Stimulated activated naive CD8-positive, alpha-beta T cell treated with anti-CD3 and anti-CD28 coated beads, Interleukin-15, Interleukin-2, amounts not matched to agents 100 U/mL and 50 U/mL, for 24 hours (primary cell): ENCODE measurements at places on chromosomes 11 and 22.
A peak's percentile ranks its signal among the peaks of the same experiment; 100 is the strongest.

DNA sequence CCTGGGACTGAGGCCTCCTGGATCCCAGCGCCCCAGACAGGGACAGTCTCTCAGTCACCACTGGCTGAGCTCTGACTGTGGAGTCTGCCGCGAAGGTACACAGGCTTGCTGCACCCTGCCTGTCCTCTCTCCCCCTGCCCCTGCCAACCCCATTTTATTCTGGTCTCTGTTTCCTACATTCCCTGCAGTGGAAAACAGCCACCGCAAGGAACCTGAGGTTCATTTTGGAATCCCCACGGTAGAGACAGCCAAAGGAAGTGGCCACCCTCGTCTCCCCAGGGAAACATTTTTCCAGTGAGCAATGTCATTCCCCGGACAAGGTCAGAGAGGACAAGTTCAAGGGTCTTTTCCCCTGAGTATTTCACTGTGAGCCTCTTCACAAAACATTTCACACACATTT is 56.6 kb downstream of the FBXO7 start:
- no peak for DNase-seq

DNA sequence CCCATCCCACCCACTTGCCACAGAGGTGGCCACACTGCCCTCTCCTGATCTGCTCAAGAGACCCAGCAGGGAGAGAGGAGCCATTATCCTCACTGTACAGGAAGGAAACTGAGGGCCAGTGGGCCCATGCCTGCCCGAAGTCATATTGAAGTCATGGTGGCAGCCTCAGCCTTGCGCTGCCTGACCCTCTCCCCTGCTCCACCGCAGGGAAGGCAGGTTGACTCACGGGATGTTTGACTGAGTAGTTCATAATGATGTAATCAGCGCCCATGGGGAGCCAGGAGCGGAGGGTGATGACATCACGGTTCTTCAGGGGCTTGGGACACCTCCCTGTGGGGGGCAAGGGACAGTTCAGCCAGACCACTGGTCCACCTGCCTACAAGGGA is 6.1 kb upstream of the ARAP1 start:
- no peak for DNase-seq

GRCh38 chr22:27918341-27919221 is 475 bp downstream of the PITPNB start:
- peak; percentile 73 for DNase-seq

DNA sequence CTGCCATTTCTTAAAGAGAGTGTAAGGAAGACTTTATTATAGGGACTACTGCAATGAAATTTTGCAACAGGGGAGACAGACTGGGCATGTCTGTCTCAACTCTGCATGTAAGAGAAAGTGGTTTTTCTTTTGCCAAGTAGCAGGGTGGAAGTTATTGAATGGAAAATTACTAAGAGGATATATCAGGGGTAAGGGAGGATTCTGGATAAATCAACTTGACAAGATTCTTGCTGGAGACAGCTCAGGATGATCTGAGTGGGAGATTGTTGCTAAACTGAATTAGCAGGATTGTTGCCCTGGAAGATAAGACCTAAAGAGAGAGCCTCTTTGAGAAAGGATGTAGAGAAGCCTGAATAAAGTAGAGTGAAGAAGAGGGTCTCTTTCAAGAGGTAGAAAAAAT is 145.8 kb downstream of the LUZP2 start:
- DNase-seq = no peak

DNA sequence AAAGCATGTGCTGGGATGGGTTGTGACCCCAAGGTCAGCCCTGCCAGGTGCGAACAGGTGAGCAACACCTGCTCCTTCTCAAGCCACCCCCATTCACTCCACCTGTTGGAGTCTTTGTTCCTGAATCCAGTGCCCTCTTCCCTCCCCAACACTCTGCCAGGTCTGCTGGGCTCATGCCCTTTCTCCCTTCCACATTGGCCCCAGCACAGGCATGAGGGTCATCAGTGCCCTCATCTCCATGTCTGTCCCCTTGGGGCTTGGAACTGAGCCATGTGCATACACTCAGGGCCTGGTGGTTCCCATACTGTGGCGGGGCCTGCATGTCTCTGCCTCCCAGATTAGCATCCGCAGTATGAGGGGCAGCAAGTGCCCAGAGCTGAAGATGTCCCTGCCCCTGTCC is 19.1 kb downstream of the RFPL2 start:
- no peak for DNase-seq

DNA sequence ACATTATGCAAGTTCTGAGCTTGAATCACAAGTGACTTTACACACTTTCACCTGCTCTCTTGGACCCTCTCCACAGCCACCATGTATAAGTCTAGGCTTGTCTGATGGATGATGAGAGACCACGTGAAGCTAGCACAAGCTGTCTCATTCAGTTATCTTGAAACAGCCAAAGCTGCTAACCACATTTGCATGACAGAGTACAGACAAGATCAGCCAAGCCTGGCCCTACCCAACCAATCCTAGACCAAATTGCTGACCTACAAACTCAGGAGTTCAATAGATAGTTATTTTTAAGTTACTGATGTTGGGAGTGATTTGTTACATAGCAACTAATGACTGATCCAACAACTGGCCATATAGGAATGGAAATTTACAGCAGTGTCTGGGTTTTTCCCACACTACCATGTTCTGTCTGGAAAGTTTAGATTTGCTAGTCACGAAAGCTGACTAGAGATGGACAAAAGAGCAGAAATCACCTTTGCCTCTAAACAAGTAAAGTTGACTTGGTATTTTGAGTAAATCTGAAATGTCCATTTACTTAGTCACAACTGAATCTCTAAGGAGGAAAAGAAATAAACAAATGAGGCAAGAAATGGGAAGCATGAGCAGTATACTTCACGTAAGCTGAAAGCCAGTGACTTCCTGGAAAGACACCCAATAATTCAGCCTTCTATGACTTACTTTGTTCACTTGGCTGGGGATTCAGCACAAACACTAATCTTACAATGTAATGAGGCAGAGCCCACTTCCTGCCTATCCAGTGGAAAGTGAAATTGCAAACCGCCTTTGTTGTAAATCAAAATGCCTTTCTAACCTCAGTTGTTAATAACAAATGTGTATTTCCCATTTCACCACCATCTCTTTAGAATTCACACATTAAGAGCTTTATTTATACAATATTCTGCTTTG is 101.7 kb downstream of the FAM181B start:
- no peak for DNase-seq

GRCh38 chr11:116424615-116425261 is 348.0 kb downstream of the BUD13 start:
- no peak for DNase-seq

DNA sequence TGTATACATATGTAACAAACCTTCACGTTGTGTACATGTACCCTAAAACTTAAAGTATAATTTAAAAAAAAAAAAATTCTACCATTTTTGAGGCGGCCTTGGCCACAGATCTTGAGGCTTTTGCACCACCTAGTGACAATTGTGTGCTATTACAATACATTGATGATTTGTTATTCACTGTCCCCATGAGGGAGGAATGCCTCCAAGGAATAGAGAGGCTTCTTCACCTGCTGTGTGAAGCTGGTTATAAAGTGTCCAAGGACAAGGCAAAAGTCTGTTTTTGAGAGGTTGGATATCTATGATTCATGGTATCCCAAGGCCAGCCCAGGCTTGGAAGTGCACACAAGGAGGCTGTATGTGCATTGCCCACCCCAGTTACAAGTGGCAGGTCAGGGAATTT is 30.7 kb downstream of the SLC22A25 start:
- no peak for DNase-seq

- DNase-seq = no peak
Observed at GRCh38 chr11:116861539-116861938, 24.1 kb upstream of the APOA1 start.

- DNase-seq = no peak
Observed at GRCh38 chr11:114775875-114776621, 97.7 kb downstream of the NXPE2 start.

GRCh38 chr11:28476864-28477263 is 368.7 kb downstream of the METTL15 start:
- no peak for DNase-seq

- peak; percentile 39 for DNase-seq
Observed at GRCh38 chr22:22820626-22821025, 67.0 kb upstream of the IGLL5 start.

DNA sequence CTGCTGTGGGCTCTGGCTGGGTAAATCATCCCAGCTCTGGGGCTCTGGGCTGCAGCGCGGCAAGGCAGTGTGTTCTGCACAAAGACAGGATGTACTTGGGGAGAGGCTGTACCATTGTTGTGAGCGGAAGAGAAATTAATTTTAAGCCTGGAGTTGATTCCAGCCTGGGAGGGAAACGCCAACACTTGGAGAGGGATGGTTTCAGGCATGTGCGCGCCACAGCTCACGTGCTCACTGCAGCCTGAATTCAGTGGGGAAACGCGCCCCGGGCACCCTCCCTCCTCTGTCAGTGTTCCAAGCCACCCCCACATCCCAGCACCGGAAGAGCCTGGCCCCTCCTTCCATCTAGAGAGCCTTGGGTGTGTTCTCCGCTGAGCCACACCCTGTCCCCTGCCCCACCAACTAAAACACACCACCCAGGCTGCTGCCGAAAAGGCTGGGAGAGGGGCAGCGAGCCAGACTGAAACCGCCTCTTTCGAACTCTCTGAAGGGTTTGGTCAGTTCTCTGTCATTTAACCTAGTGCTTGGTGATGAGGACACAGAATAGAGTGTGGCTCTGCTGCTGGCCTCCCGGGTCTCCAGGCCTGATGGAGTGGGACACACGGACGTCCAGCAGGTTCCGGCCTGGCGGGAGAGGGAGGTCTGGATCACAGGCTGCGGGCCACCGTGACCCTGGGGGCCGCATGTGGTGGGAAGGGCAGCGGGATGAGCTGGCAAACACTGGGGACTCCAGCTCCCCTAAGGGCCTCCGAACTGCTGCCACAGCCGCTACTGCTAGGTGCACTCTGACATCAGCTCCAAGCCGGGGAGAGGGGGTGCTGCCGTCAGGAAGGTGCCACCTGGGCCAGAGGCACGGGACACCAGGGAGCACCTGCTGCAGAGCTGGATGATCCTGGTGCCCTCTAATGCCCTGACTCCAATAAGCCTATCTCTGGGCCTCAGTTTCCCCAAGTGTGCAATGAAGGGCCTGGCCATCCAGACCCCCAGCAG is 230.8 kb downstream of the CTTN start:
- DNase-seq = no peak

GRCh38 chr11:5277807-5278382 is 8.2 kb upstream of the HBE1 start:
- DNase-seq = no peak

- no peak for DNase-seq
Observed at GRCh38 chr11:34836958-34837856, 79.0 kb downstream of the APIP start.

DNA sequence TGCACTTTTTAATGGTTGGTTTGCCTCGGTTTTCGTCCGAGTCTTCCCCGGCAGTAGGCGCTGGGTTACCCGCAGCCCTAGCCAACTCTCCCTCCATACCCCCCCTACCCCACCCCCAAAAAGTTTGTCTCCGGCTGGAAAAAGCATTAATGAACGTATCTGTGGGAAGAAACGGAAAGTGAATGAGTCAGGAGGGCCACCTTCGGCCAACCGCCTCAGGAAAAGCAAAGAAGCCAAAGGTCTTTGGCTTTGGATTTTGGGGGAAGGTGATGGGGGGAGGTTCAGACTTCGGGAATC is 508 bp upstream of the FLI1 start:
- no peak for DNase-seq

DNA sequence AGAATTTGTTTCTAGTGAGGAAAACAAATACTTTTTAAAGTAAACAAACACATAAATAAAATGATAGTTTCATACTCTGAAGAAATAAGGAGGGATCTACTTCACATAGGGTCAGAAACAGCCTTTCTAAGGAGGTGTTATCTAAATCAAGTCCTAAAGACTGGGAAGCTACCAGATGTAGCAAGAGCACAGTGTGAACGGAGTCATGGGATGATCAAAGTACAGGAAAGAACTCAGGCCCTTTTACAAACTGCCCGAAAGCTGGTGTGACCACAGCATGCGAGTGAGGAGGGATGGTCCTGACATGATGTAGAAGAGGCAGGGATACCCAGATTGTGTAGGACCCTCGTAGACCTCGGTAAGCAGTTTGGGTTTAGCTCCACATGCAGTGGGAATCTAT is 102.8 kb downstream of the ARHGAP32 start:
- DNase-seq = no peak

DNA sequence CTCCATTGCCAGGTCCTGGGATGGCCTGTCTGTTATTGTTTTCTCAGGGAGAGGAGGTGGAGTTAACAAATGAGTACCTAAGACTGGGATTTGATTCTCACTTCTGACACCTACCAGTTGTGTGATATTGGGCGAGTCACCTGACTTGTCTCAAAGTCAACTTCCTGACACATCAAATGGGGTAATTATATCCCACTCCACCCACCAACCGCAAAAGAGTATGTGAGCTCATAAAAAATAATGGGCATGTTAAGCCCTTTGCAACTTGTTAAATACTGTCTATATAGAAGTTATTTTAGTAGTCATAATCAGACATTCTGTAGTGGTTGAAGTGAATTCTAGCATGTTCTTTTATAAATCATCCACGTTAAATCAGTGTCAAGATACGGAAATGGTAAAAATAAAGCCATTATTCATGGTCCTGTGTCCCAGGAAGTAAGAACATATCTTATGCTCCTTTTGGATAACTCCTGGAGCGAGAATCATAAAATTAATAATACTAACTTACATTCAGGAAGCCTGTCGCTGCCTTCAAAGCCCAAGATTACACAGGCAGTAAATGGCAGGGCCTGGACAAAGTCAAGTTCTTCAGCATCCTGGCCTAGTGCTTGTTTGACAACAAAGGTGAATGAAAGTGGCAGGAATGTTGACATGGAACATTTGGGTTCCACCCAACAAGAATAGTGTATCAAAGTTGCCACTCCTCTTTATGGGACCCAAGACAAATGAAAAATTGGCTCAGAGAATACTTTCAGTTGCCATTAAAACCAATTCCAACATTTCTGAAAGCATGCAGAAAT is 54.3 kb downstream of the SYTL2 start:
- no peak for DNase-seq

DNA sequence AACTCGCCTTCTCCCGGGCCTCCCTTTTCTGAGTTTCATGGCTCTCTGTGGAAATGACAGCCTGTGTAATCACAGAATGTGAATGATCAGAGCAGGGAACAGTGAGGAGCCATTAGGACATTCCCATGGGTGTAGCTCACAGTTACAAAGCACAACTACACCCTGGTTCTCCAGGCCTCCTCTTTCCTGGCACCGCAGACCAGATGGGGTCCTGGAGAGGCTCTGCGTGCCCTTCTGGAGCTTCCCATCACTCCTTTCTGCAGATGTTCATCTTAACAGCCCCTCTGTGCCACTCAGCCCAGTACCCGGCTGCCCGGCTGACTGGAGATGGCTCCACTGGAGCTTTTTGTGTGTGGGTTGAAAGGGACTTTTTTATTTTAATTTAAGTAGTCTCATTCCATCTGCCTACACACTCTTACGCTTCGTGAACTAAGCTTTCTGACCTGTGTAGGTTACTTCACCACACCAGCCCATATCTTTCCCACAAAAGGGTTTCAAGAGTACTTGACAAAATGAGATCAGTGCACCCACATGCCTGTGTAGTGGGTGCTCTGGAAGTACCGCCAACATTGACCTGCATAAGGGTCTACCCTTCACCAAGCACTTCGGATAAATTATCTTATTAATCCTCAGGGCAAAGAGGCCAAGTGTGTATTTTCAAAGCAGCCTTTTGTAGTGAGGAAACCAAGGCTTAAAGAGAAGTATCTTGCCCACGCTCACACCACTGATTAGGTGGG is 29.8 kb downstream of the SREBF2 start:
- peak; percentile 72 for DNase-seq

- peak; percentile 96 for DNase-seq
Observed at GRCh38 chr11:78139422-78140391, at the start of gene ALG8. Gene ALG8 (minus strand): TSS chr11:78139626. CDS start chr11:78139588, 38 bp downstream.
